ENCODE measurements at places on chromosomes 7 and 10.

DNA sequence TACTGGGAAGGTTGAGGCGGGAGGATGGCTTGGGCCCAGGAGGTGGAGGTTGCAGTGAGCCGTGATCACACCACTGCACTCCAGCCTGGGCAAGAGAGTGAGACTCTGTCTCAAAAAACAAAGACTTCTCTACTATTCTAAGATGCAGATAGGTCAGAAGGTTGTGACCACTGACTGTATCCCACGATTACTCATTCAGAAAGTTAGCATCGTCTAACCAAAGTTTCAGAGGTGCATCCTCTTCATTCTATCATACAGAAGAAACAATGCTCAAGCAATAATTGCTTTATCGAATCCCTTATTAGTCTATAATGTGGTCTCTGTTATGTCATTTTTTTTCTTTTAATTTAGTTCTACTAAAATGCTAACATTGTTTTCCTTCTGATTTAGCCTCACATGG, 348.7 kb upstream of the LRGUK start:
- DNase-seq, result no peak

GRCh38 chr7:40519009-40519408, 384.2 kb downstream of the SUGCT start:
- no peak for DNase-seq

DNA sequence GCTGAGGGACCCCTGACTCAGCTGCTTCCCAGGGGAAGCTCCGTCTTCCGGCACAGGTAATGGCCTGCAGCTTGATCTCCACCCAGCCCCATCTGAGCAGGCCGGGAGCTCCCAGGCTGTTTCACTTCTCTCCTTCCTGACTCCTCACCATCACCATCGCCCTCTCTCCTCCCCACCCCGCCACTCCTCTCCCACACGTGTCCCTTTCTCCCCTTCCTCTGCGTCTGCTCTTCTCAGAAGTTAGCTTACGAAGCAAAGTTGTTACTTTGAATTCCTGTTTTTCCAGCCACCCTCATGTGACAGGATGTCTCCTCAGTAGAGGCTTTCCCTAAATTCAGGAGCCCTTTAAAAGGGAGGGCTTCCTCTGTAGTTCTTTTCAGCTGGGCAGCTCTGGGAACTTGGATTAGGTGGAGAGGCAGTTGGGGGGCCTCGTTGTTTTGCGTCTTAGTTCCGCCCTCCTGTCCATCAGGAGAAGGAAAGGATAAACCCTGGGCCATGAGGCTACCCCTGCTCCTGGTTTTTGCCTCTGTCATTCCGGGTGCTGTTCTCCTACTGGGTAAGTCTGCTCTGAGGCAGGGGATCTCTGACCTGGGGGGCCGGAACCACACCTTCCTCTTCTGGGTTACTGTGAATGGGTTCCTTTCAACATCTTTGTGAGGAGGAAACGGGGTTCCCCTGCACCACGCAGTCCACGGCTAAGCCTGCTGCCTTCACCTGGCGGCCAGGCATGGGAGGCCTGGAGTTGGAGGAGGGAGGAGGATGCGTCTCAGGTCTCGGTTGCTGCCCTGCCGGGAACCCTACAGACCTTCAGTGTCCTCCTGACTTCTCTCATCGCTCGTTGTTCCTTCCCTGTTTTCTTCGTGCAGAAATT, at the start of gene MRC1:
Gene MRC1 (plus strand): TSS at position 378 of the 871 bp plus-strand sequence. CDS start 118 bp downstream, at position 496.
- peak; percentile 86 for DNase-seq

- DNase-seq, result no peak
Measured at GRCh38 chr7:91526404-91526803, 262.2 kb downstream of the FZD1 start.

- no peak for DNase-seq
Measured at GRCh38 chr7:25823571-25823970, 328.4 kb upstream of the NFE2L3 start.

GRCh38 chr10:101386659-101387259, 32.8 kb downstream of the BTRC start:
- no peak for DNase-seq

- DNase-seq, result no peak
Measured at GRCh38 chr10:64358907-64359306, 837.7 kb downstream of the REEP3 start.

DNA sequence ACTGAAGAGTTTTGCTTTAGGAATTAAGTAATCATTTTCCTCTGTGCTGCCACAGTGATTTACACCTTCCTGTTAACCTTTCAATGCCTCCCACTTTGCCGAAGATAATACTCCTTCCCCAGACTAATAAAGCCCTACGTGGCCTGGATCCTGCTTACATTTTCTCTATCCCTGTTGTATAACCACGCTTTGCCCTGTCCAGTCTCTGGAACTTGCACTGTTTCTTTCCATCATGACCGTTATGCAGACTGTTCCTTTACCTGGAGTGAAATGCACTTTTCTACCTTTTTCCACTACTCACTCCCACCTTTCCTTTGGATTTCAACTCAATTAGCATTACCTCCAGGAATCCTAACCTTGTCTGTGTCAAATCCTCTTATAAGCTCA, 154.4 kb downstream of the PRKG1 start:
- DNase-seq, result no peak

- peak; percentile 45 for DNase-seq
Measured at GRCh38 chr10:44966129-44966815, 6.7 kb downstream of the RASSF4 start.

- no peak for DNase-seq
Measured at GRCh38 chr10:69741252-69741651, 60.5 kb upstream of the COL13A1 start.

GRCh38 chr10:33227489-33227888, 107.0 kb downstream of the NRP1 start:
- no peak for DNase-seq

DNA sequence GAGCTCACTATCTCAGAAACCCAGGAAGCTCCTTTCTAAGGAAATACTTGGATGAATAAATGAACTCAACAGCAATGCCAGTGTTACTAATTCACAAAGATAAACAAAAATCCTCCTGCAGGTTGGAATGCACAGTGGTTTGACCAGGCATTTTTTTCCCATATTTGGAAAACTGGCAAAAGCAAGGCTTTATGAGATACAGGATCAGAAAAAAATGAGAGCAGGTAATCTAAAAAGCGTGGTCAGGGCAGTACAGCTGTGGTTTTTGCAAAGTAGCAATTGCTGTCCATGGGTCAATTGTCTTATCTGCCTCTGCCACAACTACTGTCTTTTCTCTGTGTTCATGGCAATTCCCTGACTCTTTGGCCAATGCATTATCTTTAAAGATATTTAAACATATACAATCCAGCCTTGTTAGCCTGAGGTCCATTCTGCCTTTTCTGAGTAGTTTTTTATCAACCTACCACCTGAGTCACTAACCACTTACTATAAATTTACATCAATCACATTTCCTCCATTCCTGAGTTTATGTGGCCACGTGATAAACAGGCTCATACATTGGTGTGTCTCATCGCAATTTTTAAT, 564.5 kb upstream of the IGFBP3 start:
- no peak for DNase-seq

- DNase-seq, result no peak
Measured at GRCh38 chr7:143042790-143043271, 9.3 kb upstream of the OR6V1 start.

- DNase-seq, result peak; percentile 64
Measured at GRCh38 chr10:68156373-68157185, 47.3 kb downstream of the MYPN start.

GRCh38 chr7:4204513-4205165, 477.5 kb upstream of the FOXK1 start:
- no peak for DNase-seq

DNA sequence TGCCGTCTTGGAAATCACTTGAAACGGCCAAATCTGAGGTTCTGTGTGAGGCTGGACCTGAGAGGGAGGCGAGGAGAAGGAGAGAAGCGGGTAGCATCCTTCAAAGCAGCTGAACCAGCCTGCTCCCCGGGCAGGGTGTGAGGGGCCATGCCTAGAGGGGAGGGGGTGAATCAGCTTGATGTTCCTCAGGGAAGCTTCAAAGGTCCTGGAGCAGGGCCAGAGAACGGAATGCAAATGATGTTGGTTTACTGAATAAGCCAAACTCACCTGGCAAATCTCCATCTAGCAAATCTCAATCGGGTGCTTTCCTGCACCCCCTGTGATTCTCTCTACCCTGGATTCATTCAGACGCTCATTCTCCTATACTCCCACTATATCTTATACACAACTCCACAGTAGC, 226.9 kb downstream of the WDR11 start:
- no peak for DNase-seq

- peak; percentile 75 for DNase-seq
Measured at GRCh38 chr10:14601872-14602725, 172.6 kb downstream of the FAM107B start.

GRCh38 chr10:58820386-58820785, 307.7 kb downstream of the BICC1 start:
- DNase-seq, result no peak

DNA sequence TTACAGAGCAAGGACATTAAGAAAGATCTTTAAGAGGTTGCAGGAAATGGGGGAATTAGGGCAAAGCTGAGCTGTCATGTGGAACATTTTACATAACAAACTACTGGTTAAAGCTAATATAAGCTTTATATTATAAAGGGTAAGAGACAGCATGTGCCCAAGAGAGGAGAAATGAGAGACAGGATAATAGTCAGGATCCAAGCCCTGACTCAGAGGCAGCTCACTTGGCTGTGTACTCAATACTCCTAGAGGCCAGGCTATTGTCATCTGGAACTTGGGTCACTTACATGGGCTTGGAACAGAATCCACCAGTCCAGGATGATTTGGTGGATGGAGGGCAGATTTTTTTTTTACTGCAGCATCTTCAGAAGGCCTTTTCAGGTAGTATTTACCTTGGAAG, 418.6 kb upstream of the ZMIZ1 start:
- peak; percentile 9 for DNase-seq

- DNase-seq, result no peak
Measured at GRCh38 chr10:132659206-132660091, 121.9 kb downstream of the INPP5A start.

GRCh38 chr10:86553639-86554038, 32.0 kb upstream of the WAPL start:
- DNase-seq, result no peak

DNA sequence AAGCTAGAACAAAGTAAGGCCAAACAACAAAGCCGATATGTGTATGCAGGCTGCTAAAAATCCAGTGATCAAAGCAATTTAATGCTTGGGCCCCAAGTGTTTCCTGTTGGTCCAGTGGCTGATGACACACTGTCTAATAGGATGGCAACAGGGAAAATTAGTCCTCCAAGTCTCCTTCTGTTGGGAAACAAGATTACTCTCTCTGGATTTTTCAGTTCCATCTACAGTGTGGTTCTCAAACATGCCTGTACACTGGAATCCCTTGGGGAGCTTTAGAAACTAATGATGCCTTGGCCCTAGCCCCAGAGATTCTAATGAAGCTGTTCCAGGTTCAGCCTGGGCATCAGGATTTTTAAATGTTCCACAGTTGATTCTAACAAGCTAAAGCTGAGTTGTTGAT, 198.7 kb downstream of the AHR start:
- DNase-seq, result no peak

All from inflammatory macrophage (primary cell).